NCI-H1930 (cell line): ENCODE measurements at places on chromosomes 11 and 22.

- no peak for DNase-seq
These were observed 815.9 kb downstream of the KCNA4 start for GRCh38 chr11:29200791-29201562.

- DNase-seq: no peak
These were observed 12.7 kb downstream of the MAFF start for GRCh38 chr22:38214302-38215056.

- no peak for DNase-seq
These were observed 7.9 kb upstream of the TPP1 start for GRCh38 chr11:6626971-6627761.

DNA sequence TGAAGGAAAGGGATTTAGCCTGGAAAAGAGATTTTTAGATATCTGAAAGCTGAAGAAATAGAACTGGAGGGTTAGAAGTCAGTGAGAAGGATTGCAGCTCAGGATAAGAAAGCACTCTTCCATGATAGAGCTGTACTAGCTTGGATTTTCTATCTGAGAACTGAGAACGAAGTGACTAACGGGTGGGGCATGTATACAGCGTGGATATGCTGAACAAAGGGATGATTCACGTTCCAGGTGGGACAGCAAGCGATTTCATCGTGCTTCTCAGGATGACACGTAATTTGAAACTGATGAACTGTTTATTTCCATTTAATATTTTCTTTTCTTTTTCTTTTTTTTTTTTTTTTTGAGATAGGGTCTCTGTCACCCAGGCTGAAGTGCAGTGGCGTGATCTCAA is 53.0 kb downstream of the GRAMD1B start:
- DNase-seq: no peak

DNA sequence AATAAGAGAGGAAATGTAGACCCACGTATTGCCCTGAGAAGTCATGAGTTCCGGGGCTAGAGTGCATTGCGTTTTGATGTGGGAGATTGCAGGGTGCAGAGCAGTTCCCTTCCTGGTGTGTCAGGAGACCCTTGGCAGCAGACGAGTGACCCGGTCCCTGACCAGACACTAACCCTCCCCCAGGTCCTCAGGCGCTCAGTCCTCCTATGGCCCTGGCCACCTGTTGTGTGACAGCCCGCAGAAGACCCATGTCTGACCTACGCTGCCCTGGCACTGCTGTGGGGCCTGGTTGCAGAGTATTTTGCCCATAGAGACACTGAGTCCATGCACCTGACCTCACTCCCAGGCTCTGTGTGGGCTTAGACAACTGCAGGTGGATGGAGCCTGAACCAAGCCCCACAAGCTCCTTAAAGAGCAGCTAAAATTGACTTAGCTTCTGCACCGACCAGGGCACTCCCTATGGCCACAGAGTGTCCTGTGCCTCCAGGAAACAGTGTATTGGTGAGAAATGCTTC is 833.8 kb downstream of the TBC1D22A start:
- no peak for DNase-seq

DNA sequence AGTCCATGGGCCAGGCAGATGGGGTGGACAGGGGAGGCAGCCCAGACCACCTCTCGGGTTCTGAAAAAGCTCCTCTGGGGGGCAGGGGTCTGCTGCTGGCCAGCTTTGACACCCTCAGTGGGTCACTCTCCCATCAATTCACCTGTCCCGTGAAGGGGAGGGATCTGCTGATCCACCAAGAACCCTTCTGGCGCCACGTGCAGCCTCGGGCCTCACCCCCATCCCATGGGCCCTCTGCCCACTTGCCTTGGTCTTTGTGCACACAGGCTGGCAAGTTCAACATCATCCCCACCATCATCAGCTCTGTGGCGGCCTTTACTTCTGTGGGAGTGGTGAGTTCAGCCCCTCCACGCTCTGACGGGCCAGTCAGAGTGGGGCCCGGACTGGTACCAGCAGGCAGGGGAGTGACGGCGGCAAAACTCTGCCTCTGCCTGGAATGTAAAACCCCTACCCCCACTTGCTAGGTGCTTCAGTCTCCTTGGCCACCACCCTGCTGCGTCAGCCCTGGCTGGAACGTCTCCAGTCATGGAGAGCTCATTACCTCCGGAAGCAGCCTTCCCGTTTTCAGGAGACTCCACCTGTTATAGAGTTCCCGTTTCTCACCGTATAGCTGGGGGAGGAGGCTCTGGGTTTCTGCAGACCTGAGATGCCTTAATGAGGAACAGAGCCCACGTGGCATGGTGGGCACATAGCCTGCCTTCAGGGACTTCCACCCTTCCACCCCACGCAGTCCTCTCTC is 12.7 kb downstream of the PRG3 start:
- no peak for DNase-seq

DNA sequence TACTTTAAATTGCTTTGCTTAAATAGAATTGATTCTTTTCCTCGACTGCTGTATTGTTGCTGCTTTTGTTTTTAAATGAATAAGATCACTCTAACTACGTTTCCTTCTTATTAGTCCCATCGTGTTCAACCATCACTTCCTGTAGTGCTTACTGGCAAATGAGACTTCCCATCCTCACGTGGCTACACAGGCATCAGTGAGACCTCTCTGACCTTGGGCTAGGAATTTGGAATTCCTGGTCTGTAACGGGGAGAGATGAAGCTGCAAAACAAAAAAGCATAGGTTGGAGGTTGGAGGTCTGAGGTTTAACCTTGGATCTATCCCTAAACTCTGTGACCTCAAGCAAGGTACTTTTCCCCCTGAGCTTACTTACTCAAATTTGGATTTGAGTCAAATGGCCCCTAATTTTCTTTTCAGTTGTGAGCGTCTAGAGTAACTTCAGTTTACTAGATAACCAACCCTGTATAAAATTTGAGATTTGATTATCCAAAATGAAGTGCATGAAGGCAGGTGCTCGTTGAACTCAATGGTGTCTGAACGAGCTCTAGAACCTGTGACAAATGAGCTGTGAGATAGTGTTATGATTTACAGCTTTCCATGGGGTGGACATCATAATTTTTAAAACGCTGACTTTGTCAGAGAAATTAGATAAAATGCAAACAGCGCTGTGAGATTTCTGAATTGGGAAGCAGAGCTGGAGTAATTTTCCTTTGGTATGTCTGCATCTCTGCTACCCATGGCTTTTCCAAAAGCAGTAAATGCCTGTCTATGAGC is 151.2 kb downstream of the DBX1 start:
- DNase-seq: no peak

DNA sequence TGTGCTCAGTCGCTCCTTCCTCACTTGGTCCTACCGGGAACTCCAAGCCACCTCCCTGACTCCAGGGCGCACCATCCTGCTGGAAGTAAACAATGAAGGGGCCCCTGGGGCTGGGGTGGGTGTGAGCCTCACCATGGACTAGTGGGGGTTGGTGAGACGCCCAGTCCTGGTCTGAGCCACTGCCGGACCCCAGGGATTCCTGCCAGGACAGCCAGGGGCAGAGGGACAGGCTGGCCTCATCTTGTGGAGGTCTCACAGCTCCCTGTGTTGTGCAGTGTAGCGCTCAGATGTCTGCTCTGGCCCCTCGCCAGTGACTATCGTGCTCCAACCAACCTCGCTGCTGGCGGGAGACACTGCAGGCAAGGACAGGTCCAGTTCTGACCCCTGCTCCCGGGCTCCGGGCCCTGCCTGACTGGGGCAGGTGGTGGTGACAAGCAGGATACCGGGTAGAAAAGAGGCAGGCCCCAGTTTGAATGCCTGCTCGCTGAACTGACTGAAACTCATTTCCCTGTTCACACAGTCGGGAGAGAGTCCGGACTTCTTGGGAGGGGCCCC is 1021.4 kb downstream of the BRD1 start:
- no peak for DNase-seq

GRCh38 chr22:46031066-46031465 is 54.1 kb upstream of the WNT7B start:
- DNase-seq: no peak

GRCh38 chr11:87236368-87236767 is 198.6 kb downstream of the TMEM135 start:
- DNase-seq: no peak
